Lung (tissue), 17 donors: ENCODE measurements at places on chromosomes 3 and 15. TPM values are rescaled to one million over a fixed set of nuclear protein-coding genes. Genes with fewer than 3 reads are reported as not detected.

The ZFAND6 gene
- 94.4 TPM for polyA plus RNA-seq

The WDR93 gene
- polyA plus RNA-seq: 0.95 TPM

The CAMP gene
- polyA plus RNA-seq: 5.5 TPM

The GPR171 gene
- polyA plus RNA-seq: 2.7 TPM

The LRIG1 gene
- polyA plus RNA-seq: 21.9 TPM

The SUSD5 gene
- polyA plus RNA-seq: 0.17 TPM

The ANKUB1 gene
- 1.4 TPM for polyA plus RNA-seq

The PLA1A gene
- polyA plus RNA-seq: 5.9 TPM

The SSR3 gene
- polyA plus RNA-seq: 200 TPM

The ACSBG1 gene
- polyA plus RNA-seq: 0.47 TPM

The FHIT gene
- polyA plus RNA-seq: 9.7 TPM

The CFAP100 gene
- 12.5 TPM for polyA plus RNA-seq

The TMCO5A gene
- 0.07 TPM for polyA plus RNA-seq

The FSIP1 gene
- 0.35 TPM for polyA plus RNA-seq

The RGMA gene
- polyA plus RNA-seq: 3.4 TPM

The IL5RA gene
- 1.6 TPM for polyA plus RNA-seq

The ITPKA gene
- polyA plus RNA-seq: 0.35 TPM

The PEX5L gene
- 0.02 TPM for polyA plus RNA-seq

The GOLGA6A gene
- polyA plus RNA-seq: not detected

The NMD3 gene
- polyA plus RNA-seq: 26.3 TPM

The DNAJB8 gene
- not detected for polyA plus RNA-seq

The C2CD4A gene
- polyA plus RNA-seq: 0.31 TPM
